ENCODE measurements at places on chromosomes 16 and 17. TPM values are rescaled to one million over a fixed set of nuclear protein-coding genes. Genes with fewer than 3 reads are reported as not detected.

Gene GRAPL
- not detected for total RNA-seq

Gene SPG7
- 215 TPM for total RNA-seq

Gene CCL17
- not detected for total RNA-seq

Gene B4GALNT2
- not detected for total RNA-seq

Gene TP53TG3D
- not detected for total RNA-seq

Gene OR2C1
- not detected for total RNA-seq

Gene HS3ST3B1
- 41.9 TPM for total RNA-seq

Gene RAMP2
- total RNA-seq = 3.7 TPM

Gene ARL17A
- total RNA-seq = 3.8 TPM

Gene STH
- not detected for total RNA-seq

- no peak overlapping the region for H3K4me3 ChIP-seq
- no peaks in the 10 kb centered on the region for H3K36me3 ChIP-seq
- H3K27me3 ChIP-seq = no peaks in the 10 kb centered on the region
- no peaks in the 10 kb centered on the region for H3K4me1 ChIP-seq
- H3K27ac ChIP-seq = no peak overlapping the region
- no peak for DNase-seq
Measured at GRCh38 chr17:3954976-3955672, 9.1 kb downstream of the ATP2A3 start.

- H3K4me1 ChIP-seq = peaks cover 31% of the 10 kb centered on the region
- H3K27me3 ChIP-seq = no peaks in the 10 kb centered on the region
- H3K4me3 ChIP-seq = no peak overlapping the region
- DNase-seq = no peak
- no peak overlapping the region for H3K27ac ChIP-seq
Measured at GRCh38 chr17:63837962-63838600, 4.4 kb downstream of the SMARCD2 start.

- peaks cover 60% of the 10 kb centered on the region for H3K4me1 ChIP-seq
- H3K27ac ChIP-seq = peak overlapping the region; percentile 90
- peak; percentile 92 for DNase-seq
- H3K4me3 ChIP-seq = no peak overlapping the region
Measured at GRCh38 chr17:47276868-47277267, 23.2 kb downstream of the ITGB3 start.

GRCh38 chr17:8223356-8224126 is 13.2 kb upstream of the AURKB start:
- DNase-seq = peak; percentile 71
- H3K27me3 ChIP-seq = no peaks in the 10 kb centered on the region
- peaks cover 17% of the 10 kb centered on the region for H3K4me1 ChIP-seq
- no peaks in the 10 kb centered on the region for H3K36me3 ChIP-seq
- peak overlapping the region; percentile 94 for H3K27ac ChIP-seq

GRCh38 chr17:63071797-63072196 is 105.8 kb downstream of the TANC2 start:
- H3K4me3 ChIP-seq = no peak overlapping the region
- peaks cover 4% of the 10 kb centered on the region for H3K4me1 ChIP-seq
- no peaks in the 10 kb centered on the region for H3K27me3 ChIP-seq
- H3K36me3 ChIP-seq = 0 out of 2 replicates have a peak, but pooled peaks cover 8% of the 10 kb centered on the region
- H3K27ac ChIP-seq = no peak overlapping the region

- no peak for DNase-seq
- H3K27me3 ChIP-seq = no peaks in the 10 kb centered on the region
- H3K27ac ChIP-seq = no peak overlapping the region
- peaks cover 61% of the 10 kb centered on the region for H3K4me1 ChIP-seq
- H3K4me3 ChIP-seq = no peak overlapping the region
- no peaks in the 10 kb centered on the region for H3K36me3 ChIP-seq
Measured at GRCh38 chr17:17941015-17941414, 31.2 kb downstream of the TOM1L2 start.

GRCh38 chr17:28001149-28001548 is 41.3 kb upstream of the NLK start:
- H3K36me3 ChIP-seq = no peaks in the 10 kb centered on the region
- DNase-seq = peak; percentile 48
- H3K4me3 ChIP-seq = no peak overlapping the region
- no peaks in the 10 kb centered on the region for H3K4me1 ChIP-seq
- H3K27me3 ChIP-seq = no peaks in the 10 kb centered on the region

DNA sequence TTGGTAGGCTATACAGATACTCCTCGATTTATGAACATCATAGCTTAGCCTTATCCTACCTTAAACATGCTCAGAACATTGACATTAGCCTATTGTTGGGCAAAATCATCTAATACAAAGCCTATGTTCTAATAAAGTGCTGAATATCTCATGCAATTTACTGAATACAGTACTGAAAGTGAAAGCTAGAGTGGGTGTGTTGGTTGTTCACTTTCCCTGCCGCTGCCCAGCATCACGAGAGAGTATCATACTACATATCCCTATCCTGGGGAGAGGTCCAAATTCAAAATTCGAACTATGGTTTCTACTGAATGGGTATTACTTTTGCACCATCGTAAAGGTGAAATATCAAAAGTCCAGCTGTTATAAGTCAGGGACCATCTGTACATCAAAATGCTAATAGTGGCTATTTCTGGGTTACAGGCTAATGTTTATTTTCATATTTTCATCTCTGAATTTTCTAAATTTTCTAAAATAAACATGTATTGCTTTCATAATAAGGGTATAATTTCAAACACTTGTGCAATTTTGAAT is 54.5 kb downstream of the NACA2 start:
- no peaks in the 10 kb centered on the region for H3K27me3 ChIP-seq
- no peak for DNase-seq
- H3K4me1 ChIP-seq = no peaks in the 10 kb centered on the region
- H3K4me3 ChIP-seq = no peak overlapping the region
- H3K27ac ChIP-seq = no peak overlapping the region

GRCh38 chr17:76667786-76668453 is 24.4 kb upstream of the ST6GALNAC1 start:
- no peak overlapping the region for H3K27ac ChIP-seq
- no peaks in the 10 kb centered on the region for H3K36me3 ChIP-seq
- H3K4me3 ChIP-seq = no peak overlapping the region
- no peaks in the 10 kb centered on the region for H3K27me3 ChIP-seq
- DNase-seq = no peak
- peaks cover 21% of the 10 kb centered on the region for H3K4me1 ChIP-seq

DNA sequence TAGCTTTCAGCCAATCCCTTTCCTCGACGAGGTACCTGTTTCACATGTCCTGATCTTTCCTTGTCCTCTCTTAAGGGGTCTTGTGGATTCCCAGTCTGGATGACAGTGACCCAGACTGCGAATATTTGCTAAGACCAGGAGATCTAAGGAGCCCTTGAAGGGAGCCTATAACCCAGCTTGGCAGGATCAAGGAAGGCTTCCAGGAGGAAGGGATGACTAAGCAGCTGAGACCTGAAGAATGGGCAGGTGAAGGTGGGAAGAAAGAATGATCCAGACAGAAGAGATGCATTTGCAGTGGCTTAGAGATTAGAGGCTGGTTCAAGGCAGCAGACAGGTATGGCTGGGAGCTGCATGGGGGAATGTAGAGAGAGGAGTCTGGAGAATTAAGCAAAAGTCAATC is 1.9 kb upstream of the PDK2 start:
- no peak for DNase-seq
- H3K27ac ChIP-seq = no peak overlapping the region
- no peak overlapping the region for H3K4me3 ChIP-seq
- no peaks in the 10 kb centered on the region for H3K4me1 ChIP-seq
- no peaks in the 10 kb centered on the region for H3K27me3 ChIP-seq

- H3K4me3 ChIP-seq = 0 out of 2 replicates have a peak overlapping the region, but pooled peaks have one; percentile 11
- H3K4me1 ChIP-seq = peaks cover 13% of the 10 kb centered on the region
- no peaks in the 10 kb centered on the region for H3K27me3 ChIP-seq
- peak; percentile 87 for DNase-seq
- H3K36me3 ChIP-seq = no peaks in the 10 kb centered on the region
- H3K27ac ChIP-seq = peak overlapping the region; percentile 42
Measured at GRCh38 chr16:82192665-82193064, 22.6 kb upstream of the MPHOSPH6 start.

GRCh38 chr16:27169511-27170071 is 33.7 kb upstream of the KDM8 start:
- H3K4me3 ChIP-seq = no peak overlapping the region
- no peaks in the 10 kb centered on the region for H3K27me3 ChIP-seq
- no peaks in the 10 kb centered on the region for H3K36me3 ChIP-seq
- peaks cover 2% of the 10 kb centered on the region for H3K4me1 ChIP-seq
- peak; percentile 83 for DNase-seq

- DNase-seq = peak; percentile 81
- peaks cover 2% of the 10 kb centered on the region for H3K27me3 ChIP-seq
- H3K4me3 ChIP-seq = no peak overlapping the region
- H3K36me3 ChIP-seq = no peaks in the 10 kb centered on the region
- no peak overlapping the region for H3K27ac ChIP-seq
Measured at GRCh38 chr17:77796176-77796860, 162.2 kb upstream of the TNRC6C start.
